ENCODE measurements at places on chromosomes 1 and 21.

GRCh38 chr1:10648689-10649516 lies 147.5 kb downstream of the CASZ1 start:
- no peaks in the 10 kb centered on the region for H3K4me1 ChIP-seq
- H3K27me3 ChIP-seq = no peaks in the 10 kb centered on the region
- no peaks in the 10 kb centered on the region for H3K36me3 ChIP-seq
- no peak overlapping the region for H3K4me3 ChIP-seq
- no peak for DNase-seq
- no peak overlapping the region for H3K27ac ChIP-seq

- no peak overlapping the region for H3K4me3 ChIP-seq
- H3K27me3 ChIP-seq = no peaks in the 10 kb centered on the region
- DNase-seq = no peak
- H3K4me1 ChIP-seq = no peaks in the 10 kb centered on the region
- no peak overlapping the region for H3K27ac ChIP-seq
Measured at GRCh38 chr1:93573940-93574469, 107.6 kb downstream of the BCAR3 start.

GRCh38 chr1:227943381-227944089 lies 4.2 kb downstream of the WNT9A start:
- no peak overlapping the region for H3K27ac ChIP-seq
- no peak overlapping the region for H3K4me3 ChIP-seq
- H3K36me3 ChIP-seq = no peaks in the 10 kb centered on the region
- peaks cover 16% of the 10 kb centered on the region for H3K27me3 ChIP-seq
- no peak for DNase-seq
- peaks cover 1% of the 10 kb centered on the region for H3K4me1 ChIP-seq

DNA sequence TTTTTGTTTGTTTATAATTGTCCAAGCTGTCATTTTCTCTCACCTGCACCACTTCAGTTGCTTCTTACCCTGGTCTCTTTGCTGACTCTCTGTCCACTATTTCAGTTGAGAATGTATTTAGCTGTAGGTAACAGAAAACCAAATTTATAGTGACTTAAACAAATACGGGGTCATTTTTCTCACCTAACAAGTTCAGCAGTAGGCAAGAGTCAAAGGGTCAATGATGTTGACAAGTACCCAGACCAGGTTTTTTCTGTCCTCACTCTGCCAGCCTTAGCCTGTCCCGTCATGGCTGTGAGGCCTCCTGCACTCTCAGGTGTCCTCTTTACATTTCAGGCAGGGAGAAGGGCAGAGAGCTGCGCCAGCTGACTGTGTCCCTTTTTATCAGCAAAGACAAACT lies 11.8 kb downstream of the RIIAD1 start:
- peaks cover 5% of the 10 kb centered on the region for H3K4me1 ChIP-seq
- no peak overlapping the region for H3K4me3 ChIP-seq
- peaks cover 20% of the 10 kb centered on the region for H3K27me3 ChIP-seq
- DNase-seq = no peak
- peaks cover 2% of the 10 kb centered on the region for H3K36me3 ChIP-seq
- no peak overlapping the region for H3K27ac ChIP-seq

DNA sequence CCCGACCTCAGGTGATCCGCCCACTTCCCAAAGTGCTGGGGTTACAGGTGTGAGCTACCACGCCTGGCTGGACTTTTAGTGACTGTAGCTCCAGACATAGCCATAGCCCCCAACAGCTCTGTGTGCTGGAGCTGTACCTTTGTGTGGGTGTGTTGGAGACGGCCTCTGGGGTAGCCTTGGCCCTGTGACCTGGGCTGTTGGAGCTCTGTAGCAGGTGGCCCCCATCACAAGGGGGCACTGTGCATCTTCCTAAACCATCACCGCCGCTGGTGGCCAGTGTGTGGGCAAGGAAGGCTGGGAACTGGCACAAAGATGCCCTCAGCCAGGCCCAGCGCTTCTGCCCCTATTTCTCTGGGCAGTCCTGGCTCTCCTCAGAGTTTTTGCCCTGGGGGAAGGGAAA lies 38.4 kb upstream of the FOXO6 start:
- DNase-seq = no peak
- H3K27ac ChIP-seq = no peak overlapping the region
- no peaks in the 10 kb centered on the region for H3K36me3 ChIP-seq
- H3K4me3 ChIP-seq = no peak overlapping the region
- H3K4me1 ChIP-seq = no peaks in the 10 kb centered on the region

- no peak overlapping the region for H3K4me3 ChIP-seq
- H3K36me3 ChIP-seq = no peaks in the 10 kb centered on the region
- no peaks in the 10 kb centered on the region for H3K4me1 ChIP-seq
Measured at GRCh38 chr1:223611936-223612335, 53.6 kb downstream of the CAPN8 start.

GRCh38 chr1:9766759-9767442 lies 56.9 kb downstream of the CLSTN1 start:
- H3K27me3 ChIP-seq = no peaks in the 10 kb centered on the region
- peaks cover 11% of the 10 kb centered on the region for H3K4me1 ChIP-seq
- H3K4me3 ChIP-seq = no peak overlapping the region
- peaks cover 10% of the 10 kb centered on the region for H3K36me3 ChIP-seq
- DNase-seq = no peak

DNA sequence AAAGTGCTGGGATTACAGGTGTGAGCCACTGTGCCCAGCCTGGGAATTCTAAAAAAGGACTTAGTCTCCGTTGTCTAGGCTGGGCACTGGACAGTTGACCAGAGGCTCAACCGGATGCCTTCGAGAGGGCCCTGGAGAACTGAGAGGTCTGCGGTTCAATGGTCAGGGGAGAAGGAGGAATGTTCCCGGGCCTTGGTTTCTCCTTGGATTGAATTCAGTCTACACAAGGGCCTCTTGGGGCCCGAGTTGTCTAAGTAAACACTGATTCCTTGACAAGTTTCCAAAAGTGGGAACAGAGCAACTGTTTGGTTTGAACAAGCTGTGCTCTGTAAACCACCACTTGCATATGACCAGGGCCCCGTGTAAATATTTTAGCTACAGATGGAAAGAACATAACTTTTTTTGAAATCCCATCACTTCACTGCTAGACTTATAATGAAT lies 29.1 kb upstream of the CAPZB start:
- DNase-seq = no peak
- H3K4me3 ChIP-seq = no peak overlapping the region
- no peak overlapping the region for H3K27ac ChIP-seq
- H3K36me3 ChIP-seq = peaks cover 2% of the 10 kb centered on the region

DNA sequence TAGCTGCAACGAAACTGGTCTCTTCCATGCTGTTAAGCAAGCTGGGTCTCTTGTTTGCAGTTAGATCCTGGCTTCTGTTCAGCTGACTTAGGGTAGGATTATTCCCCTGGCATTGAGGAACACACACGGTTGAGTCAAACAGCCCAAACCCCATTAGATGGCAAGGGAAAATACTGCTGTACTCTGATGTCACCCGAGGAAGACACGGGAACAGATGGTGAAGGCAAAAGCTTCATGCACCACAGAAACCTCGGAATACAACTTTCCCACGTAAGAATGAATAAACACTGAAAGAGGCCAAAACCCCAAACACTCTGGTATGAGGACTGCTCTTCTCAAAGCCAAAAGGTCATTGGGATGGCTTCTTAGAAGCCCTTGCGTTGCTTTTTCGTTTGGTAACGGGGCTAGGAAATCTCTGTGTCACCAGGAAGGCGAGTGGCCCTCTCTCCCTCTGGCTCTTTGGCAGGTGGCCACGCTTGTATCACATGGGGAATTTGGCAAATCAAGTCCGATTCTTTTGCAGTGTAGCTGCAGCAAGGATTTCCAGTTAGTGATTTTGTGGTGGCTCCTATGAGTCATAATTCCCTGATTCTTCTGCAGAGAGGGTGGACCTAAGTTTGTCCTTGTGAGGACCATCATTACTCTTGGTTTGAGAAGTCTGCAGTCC lies 16.7 kb upstream of the LYST start:
- peak overlapping the region; percentile 11 for H3K4me3 ChIP-seq
- peaks cover 43% of the 10 kb centered on the region for H3K4me1 ChIP-seq
- H3K27me3 ChIP-seq = no peaks in the 10 kb centered on the region
- H3K36me3 ChIP-seq = peaks cover 2% of the 10 kb centered on the region
- H3K27ac ChIP-seq = peak overlapping the region; percentile 43
- DNase-seq = no peak

DNA sequence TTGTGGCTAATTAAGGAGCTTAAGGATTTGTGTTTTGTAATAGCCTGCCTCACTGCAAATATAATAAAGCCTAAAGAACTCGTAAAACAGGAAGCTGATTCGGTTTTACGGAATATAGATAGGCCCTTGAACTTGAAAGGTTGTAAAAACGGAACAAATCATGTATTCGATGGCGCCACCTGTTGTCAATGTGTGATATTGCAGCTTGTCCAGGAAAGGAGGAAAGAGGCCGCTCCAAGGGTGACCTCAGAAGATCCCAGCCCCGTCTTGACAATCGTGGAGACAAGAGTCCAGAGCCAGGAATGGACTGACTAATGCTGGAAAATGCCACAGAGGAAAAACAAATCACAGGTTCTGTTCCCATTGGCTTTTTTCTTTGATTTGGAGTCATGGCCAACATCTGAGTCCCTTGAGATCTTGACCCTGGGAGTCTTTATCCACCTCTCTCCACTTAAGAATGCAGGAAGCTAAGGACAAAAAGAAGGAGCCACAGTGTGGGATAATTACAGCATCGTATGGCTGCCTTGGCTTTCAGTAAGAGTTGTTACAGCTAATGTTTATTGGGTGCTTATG lies 7.0 kb upstream of the IGSF21 start:
- H3K4me3 ChIP-seq = no peak overlapping the region
- no peak for DNase-seq
- no peak overlapping the region for H3K27ac ChIP-seq
- H3K4me1 ChIP-seq = no peaks in the 10 kb centered on the region

GRCh38 chr1:25520446-25521061 lies 22.9 kb upstream of the LDLRAP1 start:
- H3K4me1 ChIP-seq = peaks cover 4% of the 10 kb centered on the region
- peaks cover 1% of the 10 kb centered on the region for H3K36me3 ChIP-seq
- no peak overlapping the region for H3K27ac ChIP-seq
- H3K4me3 ChIP-seq = no peak overlapping the region
- peak; percentile 68 for DNase-seq

GRCh38 chr1:236639686-236640085 lies 35.4 kb upstream of the HEATR1 start:
- no peaks in the 10 kb centered on the region for H3K27me3 ChIP-seq
- no peak overlapping the region for H3K27ac ChIP-seq
- no peaks in the 10 kb centered on the region for H3K36me3 ChIP-seq
- no peak for DNase-seq
- no peak overlapping the region for H3K4me3 ChIP-seq
- no peaks in the 10 kb centered on the region for H3K4me1 ChIP-seq

DNA sequence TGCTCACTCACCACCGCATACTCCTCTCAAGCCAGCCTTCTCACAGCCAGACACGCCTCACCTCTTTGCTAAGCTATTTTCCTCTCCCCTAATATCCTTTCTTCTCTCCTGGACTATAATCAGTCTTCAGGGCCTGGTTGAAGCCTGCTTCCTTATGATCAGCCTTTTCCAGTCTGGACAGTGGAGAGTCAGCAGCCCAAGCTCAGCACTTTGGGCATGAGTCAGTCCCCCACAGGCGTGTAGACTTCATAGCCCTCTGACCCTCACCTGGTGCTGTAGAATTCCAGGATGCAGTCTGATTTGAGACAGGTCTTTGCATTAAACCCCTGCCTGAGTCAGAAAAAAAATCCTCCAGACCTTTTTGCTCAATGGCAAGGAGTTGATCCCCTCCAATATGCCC lies 2.5 kb downstream of the HPCAL4 start:
- no peaks in the 10 kb centered on the region for H3K36me3 ChIP-seq
- no peak for DNase-seq
- H3K4me3 ChIP-seq = no peak overlapping the region
- H3K27me3 ChIP-seq = peaks cover 50% of the 10 kb centered on the region
- no peak overlapping the region for H3K27ac ChIP-seq

DNA sequence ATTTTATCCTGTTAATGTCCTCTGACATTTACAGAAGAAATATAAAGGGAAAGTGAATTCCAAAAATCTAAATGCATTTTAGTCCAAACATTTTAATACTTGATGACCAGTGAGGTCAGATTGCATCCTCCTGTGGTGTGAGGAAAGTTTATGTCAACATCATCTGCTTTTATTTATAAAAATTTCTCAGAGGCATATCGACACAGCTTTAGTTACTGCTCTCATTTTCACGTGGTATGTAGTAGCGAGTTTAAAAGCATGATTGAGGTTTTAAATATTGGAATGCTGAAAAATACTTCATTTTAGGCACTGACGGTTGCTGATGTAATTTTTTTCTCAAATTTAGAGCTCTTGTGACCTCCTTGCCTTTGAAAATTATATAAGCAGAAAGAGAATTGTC lies 234.8 kb downstream of the HMCN1 start:
- H3K4me3 ChIP-seq = no peak overlapping the region
- H3K36me3 ChIP-seq = no peaks in the 10 kb centered on the region
- no peak for DNase-seq
- H3K27ac ChIP-seq = no peak overlapping the region

DNA sequence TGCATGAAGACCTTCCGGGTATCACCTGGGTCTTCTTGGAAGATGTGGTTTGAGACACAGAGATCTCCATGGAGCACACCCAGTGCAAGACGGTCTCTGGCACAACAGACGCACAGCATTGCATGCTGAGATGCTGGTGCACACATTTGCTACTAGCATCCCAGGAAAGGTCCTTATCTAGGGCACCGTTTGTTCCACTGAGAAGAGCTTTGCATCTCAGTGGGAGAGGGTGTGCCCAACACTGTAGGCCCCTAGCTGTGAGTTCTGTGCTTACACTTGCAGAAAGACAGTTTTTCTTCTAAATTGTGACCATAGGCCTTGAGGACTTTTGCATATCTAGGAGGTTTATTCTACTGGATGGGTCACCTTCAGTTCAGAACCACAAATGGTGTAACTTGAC lies 554.1 kb downstream of the MATN1 start:
- H3K4me1 ChIP-seq = no peaks in the 10 kb centered on the region
- H3K27ac ChIP-seq = no peak overlapping the region
- H3K36me3 ChIP-seq = no peaks in the 10 kb centered on the region
- no peak for DNase-seq

GRCh38 chr1:110309767-110310166 lies 29.4 kb upstream of the RBM15 start:
- H3K4me3 ChIP-seq = no peak overlapping the region
- no peaks in the 10 kb centered on the region for H3K4me1 ChIP-seq
- H3K36me3 ChIP-seq = no peaks in the 10 kb centered on the region

- H3K27ac ChIP-seq = peak overlapping the region; percentile 88
- H3K36me3 ChIP-seq = peaks cover 13% of the 10 kb centered on the region
- H3K4me3 ChIP-seq = peak overlapping the region; percentile 79
- no peaks in the 10 kb centered on the region for H3K27me3 ChIP-seq
Measured at GRCh38 chr1:241627453-241628259, 12.5 kb downstream of the CHML start.

GRCh38 chr21:44567481-44568171 lies 5.9 kb upstream of the KRTAP10-4 start:
- H3K4me3 ChIP-seq = no peak overlapping the region
- H3K36me3 ChIP-seq = no peaks in the 10 kb centered on the region
- DNase-seq = no peak
- no peak overlapping the region for H3K27ac ChIP-seq
- H3K4me1 ChIP-seq = peaks cover 10% of the 10 kb centered on the region

DNA sequence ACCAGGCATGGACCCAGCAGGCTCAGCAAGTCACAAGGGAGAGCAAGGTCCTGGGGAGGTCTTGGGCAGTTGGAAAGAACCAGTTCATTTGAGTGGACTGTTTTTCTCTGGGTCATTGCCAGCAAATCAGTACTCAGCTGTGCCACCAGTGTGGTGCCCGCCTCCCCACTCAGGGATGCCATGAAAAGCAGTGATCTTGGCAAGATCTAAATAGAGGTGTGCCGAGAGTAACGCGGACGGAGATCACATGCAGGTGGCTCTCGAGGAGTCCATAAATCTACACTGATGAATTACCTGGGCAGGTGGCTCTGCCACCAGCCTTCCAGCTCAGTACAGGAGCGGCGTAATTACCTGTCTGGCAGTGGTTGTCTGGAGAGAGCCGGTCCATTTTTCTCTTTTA lies 642.2 kb downstream of the PTPRU start:
- no peak for DNase-seq
- H3K4me1 ChIP-seq = no peaks in the 10 kb centered on the region
- no peaks in the 10 kb centered on the region for H3K27me3 ChIP-seq
- H3K4me3 ChIP-seq = no peak overlapping the region
- no peaks in the 10 kb centered on the region for H3K36me3 ChIP-seq
- H3K27ac ChIP-seq = no peak overlapping the region

Measured in activated naive CD8-positive, alpha-beta T cell treated with anti-CD3 and anti-CD28 coated beads, Interleukin-2, amount 10 ng/mL, durations not matched to agents 7 days and 5 days (primary cell).